ENCODE measurements at places on chromosomes 12 and 14.

- DNase-seq = no peak
Observed at GRCh38 chr14:22646570-22647254, 2.6 kb upstream of the OR6J1 start.

- no peak for DNase-seq
Observed at GRCh38 chr14:102872020-102872419, 50.4 kb upstream of the AMN start.

DNA sequence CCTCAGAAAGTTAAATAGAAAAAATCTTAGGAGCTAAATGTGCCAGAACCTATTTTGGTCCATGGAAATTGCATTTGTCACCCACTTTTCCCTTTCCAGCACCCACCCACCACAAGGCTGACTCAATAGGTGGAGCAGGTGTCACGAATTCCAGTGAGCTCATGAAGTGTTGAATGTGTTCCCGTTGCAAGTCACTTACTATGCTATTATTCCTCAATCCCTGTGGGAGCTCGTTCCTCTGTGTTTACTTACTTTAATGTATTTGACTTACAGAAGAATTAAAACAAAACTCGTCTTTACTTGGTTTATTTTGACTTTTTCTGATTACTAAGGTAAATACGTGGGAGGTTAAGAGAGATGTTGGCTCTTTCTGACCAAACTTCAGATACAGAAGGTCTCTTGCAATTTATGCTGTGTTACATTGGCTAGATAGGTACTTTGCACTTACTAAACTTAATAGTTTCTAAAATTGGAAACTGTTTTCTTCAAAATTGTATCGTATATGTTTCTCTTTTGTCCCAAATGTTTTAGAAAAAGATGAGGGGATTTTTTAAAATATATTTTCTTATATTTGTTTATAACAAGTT is 269.4 kb upstream of the NOVA1 start:
- DNase-seq = no peak

DNA sequence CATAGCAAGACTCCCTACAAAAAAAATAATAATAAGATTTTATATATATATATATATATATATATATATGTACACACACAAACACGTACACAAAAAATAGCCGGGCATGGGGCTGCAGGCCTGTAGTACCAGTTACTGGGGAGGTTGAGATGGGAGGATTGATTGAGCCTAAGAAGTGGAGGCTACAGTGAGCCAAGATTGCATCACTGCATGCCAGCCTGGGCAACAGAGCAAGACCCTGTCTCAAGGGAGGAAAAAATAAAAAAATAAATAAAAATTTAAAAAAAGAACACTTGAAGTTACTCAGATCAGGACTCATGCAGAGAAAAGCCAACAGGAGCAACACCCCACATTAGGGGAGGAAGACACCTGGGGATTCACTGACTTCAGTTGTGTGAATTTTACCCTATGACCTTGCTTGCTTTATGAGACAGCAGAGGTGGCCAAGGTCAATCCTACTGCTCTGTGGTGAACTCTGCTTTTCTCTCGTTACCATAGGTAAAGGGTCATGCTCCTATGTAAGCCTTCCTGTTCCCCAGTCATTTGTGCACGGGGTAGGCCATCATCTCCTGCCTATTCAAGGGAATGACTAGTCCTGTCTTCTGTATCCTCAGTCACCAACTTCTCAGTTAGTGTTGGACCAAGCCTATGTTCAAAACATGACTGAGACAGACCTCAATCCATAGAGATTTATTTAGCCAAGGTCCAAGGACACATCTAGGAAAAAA is 1119.8 kb upstream of the TMEM132C start:
- DNase-seq = no peak

GRCh38 chr12:39835517-39836489 is 216.2 kb upstream of the ABCD2 start:
- no peak for DNase-seq

DNA sequence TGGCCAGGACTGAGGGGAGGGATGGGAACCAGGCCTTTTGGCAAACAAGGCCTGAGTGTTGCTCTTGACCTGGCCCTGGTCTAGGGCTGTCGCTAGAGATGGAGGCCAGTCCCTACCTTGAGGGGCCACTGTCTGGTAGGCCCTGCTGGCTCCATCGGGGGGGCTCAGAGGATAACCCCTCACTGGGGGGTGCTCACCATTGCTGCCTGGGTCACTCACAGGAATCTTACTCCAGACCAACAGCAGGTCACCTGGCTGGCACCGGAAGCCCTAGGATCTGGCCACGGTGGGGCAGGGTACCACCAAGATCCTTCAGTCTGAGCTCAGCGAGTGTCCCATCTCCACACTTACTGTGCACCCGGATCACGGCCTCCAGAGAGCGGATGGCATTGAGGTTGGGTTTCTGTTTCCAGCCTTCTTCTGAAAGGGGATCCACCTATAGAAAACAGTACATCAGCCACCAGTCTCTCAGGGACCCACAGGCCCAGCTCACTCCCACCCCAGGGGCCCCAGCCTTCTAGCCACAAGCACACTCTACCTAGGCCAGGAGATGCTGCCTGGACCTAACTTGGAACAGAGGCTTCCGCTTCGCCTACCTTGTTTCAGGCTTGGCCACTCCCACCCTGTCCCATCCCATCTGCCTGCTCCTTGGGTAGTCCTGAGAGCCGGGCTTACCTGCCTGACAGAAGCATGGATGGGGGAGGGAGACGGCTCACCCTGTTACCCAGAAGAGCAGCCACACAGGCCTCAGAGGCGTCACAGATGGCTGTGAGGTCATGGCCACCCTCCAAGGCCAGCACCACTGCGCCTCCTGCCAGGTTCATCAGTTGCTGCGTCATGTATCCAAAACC is 12.2 kb downstream of the SLC48A1 start:
- no peak for DNase-seq

All from neuronal stem cell (in vitro differentiated cells).